ENCODE measurements at places on chromosomes 3 and 15.

DNA sequence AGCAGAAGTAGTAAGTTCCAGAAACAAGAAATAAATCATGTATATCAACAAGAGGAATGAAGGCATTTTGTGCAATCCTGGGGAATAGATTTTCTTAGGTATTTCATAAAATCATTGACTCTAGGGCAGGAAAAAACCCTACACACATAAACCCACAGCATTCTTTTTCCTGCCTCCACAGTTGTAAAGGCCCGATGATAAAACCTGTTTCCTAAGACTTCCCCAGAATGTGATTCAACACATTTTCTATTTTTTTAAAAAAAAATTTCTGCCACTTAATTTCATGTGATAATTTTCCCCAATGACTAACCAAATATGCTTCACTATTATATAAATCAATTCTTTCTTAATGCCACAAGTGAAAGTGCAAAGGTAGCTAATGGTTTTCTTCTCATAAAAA, 407.0 kb downstream of the FHIT start:
- no peak for DNase-seq

- no peak for DNase-seq
Measured at GRCh38 chr3:63968612-63969350, 54.5 kb downstream of the PSMD6 start.

DNA sequence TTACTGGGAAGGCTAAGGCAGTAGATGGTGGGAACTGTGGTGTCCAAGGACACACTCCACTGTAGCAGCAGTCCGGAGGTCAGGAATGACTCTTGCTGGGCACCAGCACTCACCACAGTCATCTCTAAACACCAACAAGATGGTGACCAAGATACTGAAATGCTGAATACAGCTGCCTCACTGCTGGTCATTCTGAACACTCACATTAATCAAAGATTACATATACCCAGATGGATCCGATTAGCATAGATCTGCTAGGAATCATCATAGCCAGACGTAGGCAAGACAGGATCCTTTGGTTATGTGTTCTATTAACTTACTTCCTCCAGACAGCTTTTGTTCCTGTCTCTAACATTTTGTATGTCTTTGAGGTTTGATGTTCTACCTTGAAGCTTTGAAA, 134.9 kb upstream of the BFSP2 start:
- DNase-seq, result no peak

- no peak for DNase-seq
Measured at GRCh38 chr3:67524046-67524445, 130.4 kb downstream of the SUCLG2 start.

- DNase-seq, result no peak
Measured at GRCh38 chr3:141082064-141082463, 30.9 kb downstream of the SPSB4 start.

GRCh38 chr15:48010316-48010715, 110.5 kb upstream of the SLC24A5 start:
- DNase-seq, result no peak

GRCh38 chr3:131796558-131797198, 238.1 kb downstream of the CPNE4 start:
- DNase-seq, result no peak

- DNase-seq, result no peak
Measured at GRCh38 chr15:70030851-70031250, 66.9 kb downstream of the TLE3 start.

DNA sequence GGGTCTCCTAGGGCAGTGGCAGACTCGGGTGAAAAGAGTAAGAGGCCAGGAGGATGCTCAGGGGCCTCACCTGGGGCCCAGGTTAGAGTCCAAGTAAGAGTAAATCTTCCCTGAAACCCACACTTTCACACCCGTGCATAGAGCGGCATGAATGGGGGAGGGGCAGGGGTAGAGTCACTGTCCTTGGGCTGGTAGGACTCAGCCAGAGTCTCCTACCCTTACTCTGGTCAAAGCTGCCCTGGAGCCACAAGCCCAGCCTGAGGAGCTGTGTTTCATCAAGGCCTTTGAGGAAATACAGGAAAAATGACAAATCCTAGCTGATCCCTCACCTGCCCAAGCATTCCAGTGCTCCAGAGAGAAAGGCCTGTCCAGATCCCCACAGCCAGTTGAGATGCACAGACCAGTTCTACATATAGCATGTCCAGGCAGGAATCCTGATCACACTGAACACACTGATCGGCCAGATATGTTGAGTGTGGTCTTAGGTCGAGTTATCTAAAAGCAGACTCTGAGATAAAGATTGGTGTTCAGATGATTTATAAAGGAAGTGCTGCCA, 16.7 kb upstream of the CTNNB1 start:
- DNase-seq, result no peak

GRCh38 chr3:60403866-60404265, 847.4 kb downstream of the FHIT start:
- DNase-seq, result no peak

DNA sequence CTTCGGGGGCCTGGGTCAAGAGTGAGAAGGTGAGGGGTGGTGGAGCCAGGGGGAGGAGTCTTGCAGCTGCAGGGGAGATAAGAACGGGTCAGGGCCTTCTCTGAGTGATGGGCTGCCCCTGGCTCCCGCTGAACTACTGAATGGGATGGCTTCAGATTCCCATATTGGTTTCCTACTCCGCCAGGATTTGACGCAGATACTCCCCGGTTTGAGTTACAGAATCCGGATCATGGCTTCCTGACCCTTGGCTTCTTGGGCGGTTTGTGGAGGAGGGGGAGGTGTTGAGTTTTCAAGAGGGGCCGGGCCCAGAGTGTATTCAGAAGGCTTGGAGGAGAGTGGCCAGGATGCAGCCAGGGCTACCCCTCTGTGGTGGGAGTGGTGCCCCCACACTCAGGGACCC, 119.9 kb upstream of the ATP2B2 start:
- DNase-seq, result no peak

DNA sequence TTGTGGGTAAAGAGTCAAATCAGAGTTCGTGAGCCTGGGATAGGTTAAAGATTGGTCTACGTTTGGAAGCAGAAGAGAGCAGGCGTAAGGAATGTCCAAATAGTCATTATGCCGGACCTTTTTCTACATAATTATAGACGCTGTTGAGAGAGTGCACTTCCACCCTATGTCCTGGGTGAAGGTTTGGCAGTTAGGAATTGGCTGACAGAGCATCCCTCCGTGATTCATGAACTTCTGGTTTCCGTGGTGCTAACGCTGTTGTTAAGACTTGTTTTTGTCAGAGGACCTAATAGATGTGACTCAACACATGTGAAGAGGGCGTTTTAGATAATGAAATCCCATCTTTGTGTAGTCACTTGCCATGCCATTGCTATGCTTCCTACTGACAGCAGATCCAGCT, 1.1 kb downstream of the EAF1 start:
- DNase-seq, result peak; percentile 14

Data from kidney epithelial cell (primary cell).